ENCODE measurements at places on chromosomes 2 and 18. TPM values are rescaled to one million over a fixed set of nuclear protein-coding genes. Genes with fewer than 3 reads are reported as not detected.

DNA sequence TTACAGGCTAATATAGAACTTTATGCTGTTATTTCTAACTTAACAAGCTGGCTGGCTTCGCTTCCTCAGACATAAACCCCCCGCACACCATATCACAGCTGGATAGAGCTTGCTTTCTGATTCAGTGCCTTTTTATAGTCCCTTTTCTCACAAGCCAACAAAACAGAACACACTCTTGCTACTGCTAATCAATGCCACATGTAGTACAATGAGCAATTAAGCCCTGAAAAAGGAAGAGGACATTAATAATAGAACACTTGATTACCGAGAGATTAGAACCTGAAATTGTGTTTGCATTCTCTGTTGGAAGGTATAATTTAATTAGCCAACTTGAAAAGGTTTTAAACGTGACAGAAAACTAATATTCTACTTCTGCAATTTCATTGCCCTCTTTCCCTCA lies 267.7 kb upstream of the CYRIA start:
- no peaks in the 10 kb centered on the region for H3K4me1 ChIP-seq
- DNase-seq = no peak
- no peak overlapping the region for H3K27ac ChIP-seq
- H3K27me3 ChIP-seq = no peaks in the 10 kb centered on the region

Gene AGXT
- 0.80 TPM for total RNA-seq

Gene IL1F10
- 16.1 TPM for total RNA-seq

Gene CRYGC
- not detected for total RNA-seq

Gene UGT1A9
- total RNA-seq = not detected

Gene ZNF804A
- not detected for total RNA-seq

Data from suprapubic skin (tissue), 4 donors.